ENCODE measurements at places on chromosomes 11 and 22.

GRCh38 chr11:99352642-99353041 is 331.9 kb downstream of the CNTN5 start:
- no peak for DNase-seq

DNA sequence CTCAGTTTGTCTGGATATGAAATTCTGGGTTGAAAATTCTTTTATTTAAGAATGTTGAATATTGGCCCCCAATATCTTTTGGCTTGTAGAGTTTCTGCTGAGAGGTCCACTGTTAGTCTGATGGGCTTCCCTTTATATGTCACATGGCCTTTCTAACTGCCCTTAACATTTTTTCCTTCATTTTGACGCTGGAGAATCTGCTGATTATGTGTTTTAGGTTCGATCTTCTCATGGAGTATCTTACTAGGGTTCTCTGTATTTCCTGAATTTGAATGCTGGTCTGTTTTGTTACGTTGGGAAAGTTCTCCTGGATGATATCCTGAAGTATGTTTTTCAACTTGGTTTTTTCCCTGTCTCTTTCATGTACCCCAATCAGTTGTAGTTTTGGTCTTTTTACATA is 22.8 kb downstream of the OR52A5 start:
- DNase-seq, result no peak

DNA sequence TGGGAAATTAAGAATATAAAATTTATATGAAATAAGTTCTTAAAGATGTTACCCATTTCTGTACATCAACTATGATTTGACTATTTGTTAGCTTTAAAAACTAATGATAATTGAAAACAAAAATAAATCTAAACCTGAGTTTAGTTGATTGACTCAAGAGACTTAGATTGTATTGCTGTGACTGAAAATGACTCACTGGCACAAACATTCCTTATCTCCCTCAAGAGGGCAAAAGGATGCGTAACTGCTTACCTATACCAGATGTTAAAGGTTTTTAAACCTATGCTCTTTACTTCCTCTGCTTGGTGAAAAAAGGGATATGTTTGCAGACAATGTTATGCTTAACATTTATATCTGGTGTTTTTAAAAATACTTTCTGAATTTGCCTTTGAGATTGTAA is 30.3 kb downstream of the ATM start:
- no peak for DNase-seq

DNA sequence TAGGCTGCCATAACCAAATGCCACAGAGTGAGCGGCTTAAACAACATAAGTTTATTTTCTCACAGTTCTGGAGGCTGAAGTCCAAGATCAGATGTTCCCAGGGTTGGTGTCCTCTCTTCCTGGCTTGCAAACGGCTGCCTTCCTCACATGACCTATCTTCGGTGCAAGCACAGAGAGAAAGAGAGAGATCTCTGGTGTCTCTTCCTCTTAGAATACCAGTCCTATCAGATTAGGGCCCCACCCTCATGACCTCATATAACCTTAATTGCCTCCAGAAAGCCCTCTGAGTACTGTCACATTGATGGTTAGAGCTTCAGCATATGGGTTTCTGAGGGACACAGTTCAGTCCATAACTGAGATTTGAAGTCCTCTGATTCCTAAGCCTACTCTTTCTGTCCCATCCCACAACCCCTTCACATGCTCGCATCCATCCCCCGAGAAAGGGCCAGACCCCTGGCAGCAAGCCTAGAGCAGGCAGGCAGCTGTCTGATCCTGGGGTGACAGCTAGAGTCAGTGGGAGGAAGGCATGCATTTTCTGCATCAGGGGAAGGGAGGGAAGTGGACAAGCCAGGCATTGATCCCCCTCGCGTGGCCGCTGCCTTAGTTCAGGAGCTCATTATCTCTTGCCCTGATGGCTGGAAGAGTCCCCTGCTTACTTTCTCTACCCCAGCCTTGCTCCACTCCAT is 114.1 kb downstream of the FAR1 start:
- no peak for DNase-seq

DNA sequence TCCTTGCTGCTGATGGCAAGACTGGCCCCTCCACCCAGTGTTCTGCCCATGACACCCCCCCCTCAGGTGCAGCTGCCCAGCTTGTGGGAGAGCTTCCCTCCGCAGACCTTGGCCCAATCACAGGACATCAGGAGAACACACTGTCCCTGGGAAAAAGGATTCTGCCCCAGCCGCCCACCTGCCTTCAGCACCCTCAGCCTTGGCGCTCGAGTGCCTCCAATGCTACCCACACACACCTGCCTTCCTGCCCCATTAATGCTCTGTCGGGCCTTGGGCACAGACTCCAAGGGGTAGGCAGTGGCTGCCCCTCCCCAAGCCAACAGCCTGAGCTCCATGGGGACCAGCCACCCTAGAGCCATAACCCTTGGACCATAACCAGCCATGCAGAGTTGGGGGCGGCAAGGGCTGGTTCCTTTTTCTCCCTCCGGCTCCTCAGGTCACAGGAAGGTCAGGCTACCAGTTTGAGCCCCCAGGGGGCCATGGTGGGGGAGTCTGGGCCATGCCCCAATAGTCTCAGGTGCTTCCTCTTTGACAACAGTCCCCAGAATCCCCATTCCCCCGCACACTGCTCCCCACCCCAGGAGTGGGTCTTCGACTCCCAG is 1.3 kb upstream of the ZNF70 start:
- no peak for DNase-seq

DNA sequence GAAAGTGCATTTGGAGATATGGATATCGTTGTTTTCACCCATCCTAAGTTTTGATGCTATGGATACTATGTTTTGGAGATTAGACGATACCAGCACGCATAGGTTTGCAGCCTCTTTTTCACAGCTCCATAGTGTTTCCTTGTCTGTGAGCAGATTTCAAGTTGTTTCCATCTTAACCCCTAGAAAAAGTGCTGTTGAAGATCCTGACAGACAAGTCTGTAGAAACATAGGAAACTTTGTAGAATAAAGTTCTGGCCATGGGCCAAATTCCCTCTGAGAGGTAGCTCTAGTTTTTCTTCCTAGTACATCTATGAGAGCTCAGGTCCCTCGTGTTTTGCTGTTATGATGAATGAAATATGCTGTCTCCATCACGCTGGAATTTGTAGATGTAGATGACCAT is 32.4 kb downstream of the ST3GAL4 start:
- no peak for DNase-seq

GRCh38 chr11:23772081-23772480 is 724.8 kb upstream of the LUZP2 start:
- DNase-seq, result no peak

GRCh38 chr22:19745155-19746101 is 15.2 kb upstream of the TBX1 start:
- DNase-seq, result no peak

DNA sequence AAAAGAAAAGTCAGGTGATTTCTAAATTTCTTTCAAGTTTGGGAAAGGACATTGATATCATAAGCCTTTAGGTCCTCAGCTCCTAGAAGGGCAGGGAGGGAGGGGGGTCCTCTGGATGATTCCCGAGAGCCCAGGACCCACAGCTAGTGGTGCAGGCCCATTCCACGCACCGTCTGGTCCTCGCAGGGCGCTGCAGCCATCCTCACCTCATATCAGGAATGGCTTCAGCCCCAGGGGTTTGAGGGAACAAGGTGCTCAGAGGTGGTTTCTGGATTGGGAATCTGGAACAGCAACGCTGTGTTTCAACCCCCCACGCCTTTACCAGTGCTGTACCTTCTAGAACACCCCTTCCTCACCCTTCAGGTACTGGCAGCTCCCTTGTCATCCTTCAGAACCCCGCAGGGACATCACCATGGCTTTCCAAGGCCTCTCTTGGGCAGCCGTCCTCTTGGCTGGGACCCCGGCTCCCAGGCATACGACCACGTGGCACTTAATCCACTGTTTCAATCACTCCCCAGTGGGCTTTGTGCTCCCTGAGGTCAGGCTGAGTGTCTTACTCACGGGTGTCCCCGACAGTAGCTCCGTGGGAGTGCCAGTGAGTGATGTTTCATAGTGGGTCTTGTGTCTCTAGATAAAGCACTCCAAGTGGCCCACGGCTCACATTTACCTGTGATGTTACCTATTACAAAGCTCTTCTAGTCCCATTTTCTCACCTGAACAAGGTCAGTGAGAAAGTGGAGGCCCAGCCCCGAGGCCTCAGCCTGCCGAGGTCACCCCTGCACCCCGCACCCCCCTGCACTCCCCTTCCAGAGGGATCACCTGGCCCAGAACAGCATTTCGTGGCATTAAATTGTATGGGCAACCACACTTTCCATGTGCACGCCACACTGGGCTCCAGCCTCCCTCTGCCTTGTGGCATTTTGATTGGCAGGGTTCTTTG is 93.9 kb downstream of the MORC2 start:
- no peak for DNase-seq

GRCh38 chr11:85182441-85183387 is 444.4 kb downstream of the DLG2 start:
- no peak for DNase-seq

GRCh38 chr11:418343-419247 is 3.8 kb upstream of the SIGIRR start:
- DNase-seq, result no peak

GRCh38 chr11:72225411-72225951 is 914 bp downstream of the INPPL1 start:
- no peak for DNase-seq

- no peak for DNase-seq
These were observed 10.2 kb downstream of the CCDC34 start for GRCh38 chr11:27352781-27353180.

- DNase-seq, result no peak
These were observed 157.2 kb downstream of the ATG16L2 start for GRCh38 chr11:72971192-72971967.

DNA sequence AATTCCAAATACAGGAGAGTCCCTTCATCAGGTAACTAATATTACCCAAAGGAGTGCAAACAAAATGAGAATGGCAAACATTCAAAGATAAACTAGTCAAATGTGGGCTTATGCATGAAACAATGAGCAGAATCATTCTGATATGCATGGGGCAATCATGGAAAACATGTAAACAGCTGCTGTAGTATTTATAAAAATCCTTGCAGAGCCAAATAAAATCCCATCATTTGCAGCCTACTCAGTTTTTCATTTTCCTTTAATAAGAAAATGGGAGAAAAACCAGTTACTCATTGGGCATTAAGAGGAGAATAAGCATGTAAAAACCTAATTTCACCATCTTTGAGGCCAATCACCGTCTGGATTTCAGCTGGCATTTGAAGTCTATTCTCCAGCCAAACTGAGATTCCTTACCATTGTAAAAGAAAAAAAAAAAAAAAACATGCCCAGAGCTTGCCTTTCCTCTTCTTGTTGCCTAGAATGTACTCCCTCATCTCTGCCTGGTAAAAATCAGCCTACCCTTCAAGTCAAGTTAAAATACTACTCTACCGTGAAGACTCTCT is 249.1 kb downstream of the TTC28 start:
- DNase-seq, result no peak

DNA sequence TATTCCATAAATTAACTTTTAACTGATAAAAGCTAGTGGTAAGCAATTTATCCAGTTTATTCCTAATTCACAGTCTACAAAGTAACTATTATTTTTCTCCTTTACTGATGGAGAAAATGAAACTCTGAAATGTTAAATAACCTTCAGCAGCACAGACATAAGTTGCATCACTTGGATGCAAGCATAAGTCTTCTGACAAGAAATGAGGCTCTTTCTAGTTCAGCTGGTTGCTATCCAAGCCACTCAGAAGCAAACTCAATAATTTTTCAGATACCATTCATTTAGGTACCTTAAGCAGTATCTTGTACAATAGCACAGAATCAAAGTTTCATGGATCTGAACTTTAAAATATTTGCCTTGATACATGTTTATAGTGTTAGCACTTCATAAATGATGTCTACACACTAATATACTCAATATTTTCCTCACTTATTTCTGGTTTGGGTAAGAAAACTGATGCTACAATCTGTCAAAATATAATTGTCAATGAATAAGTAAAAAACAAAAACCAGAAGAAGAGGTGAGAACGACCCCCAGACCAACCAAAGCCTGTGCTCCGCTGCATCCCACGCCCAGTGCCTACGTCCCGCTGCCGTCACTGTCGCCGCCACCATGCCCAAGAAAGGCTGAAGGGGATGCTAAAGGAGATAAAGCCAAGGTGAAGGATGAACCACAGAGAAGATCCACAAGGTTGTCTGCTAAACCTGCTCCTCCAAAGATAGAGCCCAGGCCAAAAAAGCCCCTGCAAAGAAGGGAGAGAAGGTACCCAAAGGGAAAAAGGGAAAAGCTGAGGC is 18.1 kb downstream of the FAM168A start:
- DNase-seq, result no peak

- no peak for DNase-seq
These were observed 109.5 kb downstream of the CCDC81 start for GRCh38 chr11:86483940-86484794.

DNA sequence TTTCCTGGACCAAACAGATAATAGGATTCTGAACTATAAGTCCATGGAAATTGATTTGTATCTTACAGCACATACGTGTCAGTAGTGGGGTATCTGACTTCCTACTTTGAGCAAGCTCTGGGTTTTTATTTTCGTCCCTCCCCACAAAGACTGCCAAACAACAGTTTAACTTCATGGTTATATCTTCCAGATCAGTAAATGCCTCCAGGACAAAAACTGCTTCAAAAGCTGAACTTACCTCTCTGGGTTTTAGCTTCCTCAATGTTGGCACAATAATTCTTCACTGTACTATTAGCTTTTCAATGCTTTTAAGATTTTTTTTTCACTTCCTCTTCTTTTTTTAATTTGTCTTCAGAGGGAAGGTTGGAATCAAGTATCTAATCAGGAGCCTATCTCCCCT is 4.2 kb upstream of the DPF2 start:
- no peak for DNase-seq

DNA sequence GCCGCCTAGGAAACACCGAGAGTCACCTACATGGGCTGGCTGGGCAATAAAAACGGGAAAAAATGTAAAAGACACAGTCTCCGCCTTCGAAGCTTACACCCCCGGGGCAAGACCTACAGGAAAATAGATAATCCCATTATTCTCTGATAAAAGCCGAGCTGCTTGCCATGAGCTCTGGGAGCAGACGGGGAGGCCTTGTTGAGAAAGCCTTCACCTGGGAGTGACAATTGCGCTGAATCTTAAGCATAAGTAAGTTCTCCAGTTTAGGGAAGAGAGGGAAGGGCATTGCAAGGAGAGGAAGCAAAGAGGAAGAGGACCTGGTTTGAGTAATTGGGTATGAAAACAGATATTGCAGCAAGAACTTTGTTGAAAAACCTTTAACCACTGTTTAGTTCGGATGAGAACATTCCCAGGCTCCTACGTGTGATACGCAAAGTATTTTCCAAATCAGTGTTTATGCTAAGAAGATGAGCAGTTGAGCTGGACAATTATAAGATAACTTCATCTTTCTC is 813 bp upstream of the BTBD10 start:
- no peak for DNase-seq

DNA sequence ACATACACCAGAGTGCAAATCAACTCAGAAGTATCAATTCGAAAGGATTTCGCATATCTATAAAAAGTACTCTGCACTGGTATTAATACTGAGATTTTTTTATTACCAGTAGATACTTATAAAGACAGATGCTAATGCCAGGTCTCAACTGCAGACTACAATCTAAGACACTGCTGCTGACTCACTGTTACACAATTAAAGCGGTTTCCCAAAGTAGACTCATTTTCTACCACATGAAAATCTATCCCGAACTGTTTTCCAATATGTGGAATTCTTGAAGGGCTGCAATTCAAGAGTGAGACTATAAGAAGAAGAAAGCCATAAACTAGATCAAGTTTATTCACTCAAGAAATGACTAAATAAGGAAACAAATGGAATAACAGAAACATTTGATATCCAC is 57.2 kb upstream of the ARHGAP32 start:
- DNase-seq, result no peak

Measured in CD8-positive, alpha-beta T cell (primary cell).